ENCODE measurements at places on chromosomes 1 and 21.
A peak's percentile ranks its signal among the peaks of the same experiment; 100 is the strongest.

- no peak for DNase-seq
These were observed 48.8 kb downstream of the PPP1R12B start for GRCh38 chr1:202397256-202397655.

DNA sequence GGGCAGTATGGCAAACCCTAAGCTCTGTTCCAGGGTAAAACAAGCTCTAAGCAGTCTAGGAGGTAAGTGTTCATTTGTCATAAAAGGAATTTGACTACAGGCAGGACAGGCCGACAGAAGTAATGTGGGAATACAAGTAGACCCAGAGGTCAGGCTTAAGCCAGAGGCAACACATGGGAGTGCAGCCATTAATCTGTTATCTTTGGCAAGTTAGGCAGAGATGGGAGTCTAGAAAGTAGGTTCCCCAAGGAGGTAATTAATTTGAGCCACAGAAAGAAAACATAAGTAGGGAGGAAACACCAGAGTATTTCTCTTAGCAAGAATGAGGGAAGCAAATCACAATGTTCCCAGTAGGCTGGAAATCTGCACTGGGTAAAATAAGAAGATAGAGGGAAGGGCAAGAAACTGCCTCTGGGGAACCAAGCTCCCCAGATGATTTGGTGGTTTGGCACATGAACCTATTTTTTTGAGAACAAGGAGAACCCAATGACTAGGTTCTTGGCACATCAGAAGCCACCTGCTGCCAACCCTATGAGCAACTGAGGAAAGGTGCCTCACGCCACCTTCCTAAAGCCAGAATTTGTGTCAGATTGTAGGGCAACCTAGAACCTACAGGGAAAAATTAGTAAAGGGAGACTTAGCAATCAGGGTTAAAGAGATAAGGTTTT is 636.4 kb upstream of the PLXNA2 start:
- DNase-seq: no peak

DNA sequence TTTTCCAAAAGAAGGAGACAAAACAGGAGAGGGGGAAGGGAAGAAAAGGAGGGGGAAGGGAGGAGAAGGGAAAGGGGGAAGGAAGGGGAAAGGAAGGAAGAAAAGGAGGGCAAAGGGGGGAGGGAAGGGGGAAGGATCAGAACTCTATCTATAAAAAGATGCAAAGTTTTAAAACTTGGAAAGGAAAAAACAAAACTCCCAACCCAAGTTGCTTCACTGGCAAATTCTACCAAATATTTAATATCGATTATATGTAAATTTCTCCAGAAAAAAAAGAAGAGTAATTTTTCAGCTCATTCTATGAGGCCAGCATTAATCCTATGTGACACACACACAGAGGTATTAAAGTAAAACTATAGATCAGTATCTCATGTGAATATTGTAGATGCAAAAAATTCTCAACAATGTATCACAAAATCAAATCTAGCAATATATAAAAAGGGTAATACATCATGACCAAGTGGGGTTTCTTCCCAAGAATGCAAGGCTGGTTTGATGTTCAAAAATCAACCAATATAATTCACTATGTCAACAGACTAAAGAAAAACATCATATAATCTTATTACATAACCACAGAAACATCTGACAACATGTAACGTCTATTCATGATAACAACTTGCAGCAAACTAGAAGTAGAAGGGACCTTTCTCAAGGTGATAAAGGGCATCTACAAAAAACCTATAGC is 57.9 kb downstream of the MAN1A2 start:
- no peak for DNase-seq

DNA sequence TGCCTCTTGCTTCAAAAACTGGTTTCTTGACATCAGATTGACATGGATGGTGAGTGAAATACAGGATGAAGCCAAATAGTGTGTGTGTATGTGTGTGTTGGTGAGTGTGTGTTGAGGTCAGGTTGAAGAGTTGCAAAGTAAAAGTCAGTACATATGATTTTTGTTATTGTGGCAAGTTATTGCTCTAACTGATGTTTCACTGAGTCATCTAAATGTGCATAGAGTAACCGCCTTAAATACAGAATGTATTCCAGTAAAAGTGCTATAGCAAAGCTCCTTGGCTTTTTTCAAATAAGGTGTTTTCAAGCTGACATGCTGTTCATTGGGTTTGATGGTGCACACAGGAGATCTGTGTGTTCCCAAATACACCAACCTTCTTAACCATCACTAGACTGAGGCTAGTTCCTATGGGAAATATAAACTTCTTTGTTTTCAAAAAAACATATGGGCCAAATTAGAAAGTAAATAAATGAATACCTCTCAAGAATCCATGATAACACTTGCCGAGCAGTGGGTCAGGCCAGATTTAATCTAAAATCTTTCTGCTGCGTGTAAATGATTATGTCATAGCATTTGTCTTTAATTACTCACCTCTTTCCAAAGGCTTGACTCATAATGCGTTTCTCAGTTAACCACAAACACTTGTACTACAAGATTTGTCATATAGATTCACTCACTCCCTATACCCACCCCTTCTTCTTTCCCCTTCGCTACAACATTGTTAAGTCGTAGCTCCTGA is 151.1 kb downstream of the LYPLAL1 start:
- DNase-seq: no peak

DNA sequence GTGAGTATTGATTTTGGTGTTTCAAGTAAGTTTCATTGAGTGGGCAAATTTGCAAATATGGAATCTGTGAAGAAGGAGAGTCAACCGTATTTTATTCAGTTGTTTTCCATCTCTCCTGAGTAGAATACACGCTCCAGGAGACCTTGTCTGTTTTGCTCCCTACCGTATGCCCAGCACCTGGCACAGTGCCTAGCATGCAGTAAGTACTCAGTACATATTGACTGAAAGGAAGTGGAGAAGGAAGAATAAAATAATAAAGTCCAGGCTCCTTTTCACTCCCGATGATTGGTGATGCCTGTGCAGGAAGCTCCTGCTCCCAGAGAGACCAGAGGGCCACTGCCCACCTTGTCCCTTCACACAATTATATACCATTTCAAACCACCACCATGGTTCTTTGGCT is 59.4 kb upstream of the NEK2 start:
- DNase-seq: no peak

- no peak for DNase-seq
These were observed 13.9 kb downstream of the CELSR2 start for GRCh38 chr1:109263234-109263596.

DNA sequence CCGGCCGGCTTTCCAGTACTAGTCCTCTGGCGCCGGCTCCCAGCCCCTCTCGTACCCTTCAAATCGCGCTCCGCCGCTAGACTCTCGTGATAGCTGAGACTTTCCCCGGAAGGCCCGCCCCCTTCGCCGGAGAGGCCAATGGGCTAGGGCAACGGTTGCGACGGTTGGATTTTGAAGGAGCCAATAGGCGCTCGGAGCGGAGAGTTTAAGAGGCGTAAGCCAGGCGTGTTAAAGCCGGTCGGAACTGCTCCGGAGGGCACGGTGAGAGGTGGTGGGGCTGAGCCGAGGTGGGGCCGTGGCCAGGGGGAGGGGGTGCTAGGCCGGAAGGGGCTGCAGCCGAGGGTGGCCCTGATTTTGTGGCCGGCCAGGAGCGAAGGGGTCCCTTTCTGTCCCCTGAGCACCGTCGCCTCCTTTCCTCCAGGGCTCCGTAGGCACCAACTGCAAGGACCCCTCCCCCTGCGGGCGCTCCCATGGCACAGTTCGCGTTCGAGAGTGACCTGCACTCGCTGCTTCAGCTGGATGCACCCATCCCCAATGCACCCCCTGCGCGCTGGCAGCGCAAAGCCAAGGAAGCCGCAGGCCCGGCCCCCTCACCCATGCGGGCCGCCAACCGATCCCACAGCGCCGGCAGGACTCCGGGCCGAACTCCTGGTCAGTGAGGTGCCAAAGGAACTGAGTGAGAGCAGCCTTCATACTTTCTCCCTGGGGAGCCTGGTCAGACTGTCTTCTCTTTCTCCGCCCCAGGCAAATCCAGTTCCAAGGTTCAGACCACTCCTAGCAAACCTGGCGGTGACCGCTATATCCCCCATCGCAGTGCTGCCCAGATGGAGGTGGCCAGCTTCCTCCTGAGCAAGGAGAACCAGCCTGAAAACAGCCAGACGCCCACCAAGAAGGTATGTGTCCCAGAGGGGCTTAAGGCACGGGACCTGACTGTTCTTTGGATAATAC is at the start of gene CDC20:
Gene CDC20 (plus strand): TSS at position 236 of the 948 bp plus-strand sequence. CDS start 235 bp downstream, at position 471.
- DNase-seq: peak; percentile 97

GRCh38 chr21:42392731-42393442 is 3.0 kb downstream of the TMPRSS3 start:
- DNase-seq: no peak

- no peak for DNase-seq
These were observed 17.6 kb upstream of the DHCR24 start for GRCh38 chr1:54904476-54905048.

GRCh38 chr21:26801498-26801897 is 43.7 kb downstream of the ADAMTS1 start:
- no peak for DNase-seq

GRCh38 chr1:209815931-209816341 is 10.0 kb upstream of the IRF6 start:
- no peak for DNase-seq

DNA sequence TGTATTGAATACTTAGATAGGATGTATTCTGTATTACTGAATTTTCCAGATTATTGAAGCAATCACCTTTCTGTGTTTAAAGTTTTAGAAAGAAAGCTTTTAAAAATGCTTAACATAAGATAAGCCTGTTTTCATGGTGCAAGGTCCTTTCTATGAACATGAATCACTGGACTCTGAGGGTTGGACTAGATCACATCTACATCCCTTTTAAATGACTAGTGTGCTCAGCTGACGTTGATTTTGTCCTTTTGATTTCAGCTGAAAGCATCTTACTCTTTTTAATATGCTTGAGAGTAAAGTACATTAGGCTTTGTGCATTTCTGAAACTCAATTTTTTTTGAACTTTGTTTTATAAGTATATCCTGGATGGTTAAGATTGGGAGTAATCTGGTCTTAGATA is 16.2 kb downstream of the MIER1 start:
- no peak for DNase-seq

DNA sequence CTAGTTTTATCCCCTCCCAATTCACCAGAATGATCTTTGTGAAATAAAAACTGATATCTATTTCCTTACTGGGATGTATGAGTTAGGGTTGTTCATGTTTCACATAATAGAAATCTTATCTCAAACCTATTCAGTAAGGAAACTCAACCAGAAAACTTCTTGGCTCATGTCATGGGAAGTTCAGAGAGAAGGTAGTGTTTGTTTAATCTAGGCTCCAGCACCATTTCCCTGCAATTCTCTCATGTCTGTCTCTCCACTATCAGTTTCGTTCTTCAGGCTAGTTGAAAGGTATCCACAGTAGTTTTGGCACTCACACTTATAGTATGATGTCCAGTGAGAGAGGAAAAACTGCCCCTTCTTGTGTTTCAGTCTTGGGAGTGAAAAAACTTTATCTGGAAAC is 34.6 kb upstream of the UHMK1 start:
- no peak for DNase-seq

DNA sequence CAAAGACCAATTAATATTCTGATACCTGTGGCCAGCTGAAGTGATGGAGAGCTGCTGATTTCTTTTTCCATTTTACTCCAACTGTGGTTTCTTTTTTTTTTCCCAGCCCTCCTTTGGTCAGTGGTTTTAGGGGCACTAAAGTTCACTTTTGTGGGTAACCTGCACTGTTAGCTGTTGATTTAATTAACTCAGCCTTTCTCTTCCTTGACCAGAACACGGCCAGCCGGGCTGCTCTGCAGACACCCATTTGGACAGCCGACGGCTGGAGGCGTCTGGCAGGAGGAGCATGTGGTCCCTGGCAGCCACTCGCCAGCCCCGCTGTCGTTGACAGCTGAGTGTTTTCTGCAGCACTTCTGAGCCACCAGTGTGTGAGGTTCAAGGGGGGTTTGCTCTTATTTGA is 136.2 kb upstream of the RUNX3 start:
- no peak for DNase-seq

GRCh38 chr1:16342331-16343062 is 9.8 kb downstream of the FBXO42 start:
- no peak for DNase-seq

- DNase-seq: no peak
These were observed 587.7 kb upstream of the ADGRL4 start for GRCh38 chr1:79594121-79594698.

GRCh38 chr1:181538836-181539235 is 55.5 kb downstream of the CACNA1E start:
- no peak for DNase-seq

GRCh38 chr1:31183126-31183525 is 56.6 kb downstream of the NKAIN1 start:
- DNase-seq: no peak

DNA sequence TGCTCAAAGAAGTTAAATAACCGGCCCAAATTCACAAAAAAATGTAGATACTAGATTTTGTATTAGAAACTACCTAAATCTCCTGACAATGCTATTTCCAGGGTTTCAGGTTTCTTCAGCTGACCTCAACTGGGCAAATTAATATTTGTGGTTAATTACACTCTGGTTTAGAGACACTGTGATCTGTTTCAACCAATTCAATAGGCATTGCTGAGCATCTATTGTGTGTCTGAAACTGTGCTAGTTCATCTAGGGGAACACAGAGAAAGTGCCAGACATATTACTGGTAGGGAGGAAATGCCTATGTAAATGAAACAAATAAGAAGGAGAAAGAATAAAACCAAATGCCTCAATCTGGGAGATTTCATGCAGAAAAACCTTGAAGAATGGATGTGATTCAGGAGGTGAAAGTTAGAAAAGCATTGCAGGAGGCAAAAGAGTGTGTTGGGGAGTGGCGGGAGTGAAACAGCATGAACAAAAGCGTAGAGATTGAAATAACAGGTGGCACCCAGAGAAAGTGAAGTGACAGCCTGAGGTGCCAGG is 51.3 kb upstream of the IVNS1ABP start:
- no peak for DNase-seq

GRCh38 chr1:119805247-119805646 is 6.0 kb downstream of the REG4 start:
- no peak for DNase-seq

DNA sequence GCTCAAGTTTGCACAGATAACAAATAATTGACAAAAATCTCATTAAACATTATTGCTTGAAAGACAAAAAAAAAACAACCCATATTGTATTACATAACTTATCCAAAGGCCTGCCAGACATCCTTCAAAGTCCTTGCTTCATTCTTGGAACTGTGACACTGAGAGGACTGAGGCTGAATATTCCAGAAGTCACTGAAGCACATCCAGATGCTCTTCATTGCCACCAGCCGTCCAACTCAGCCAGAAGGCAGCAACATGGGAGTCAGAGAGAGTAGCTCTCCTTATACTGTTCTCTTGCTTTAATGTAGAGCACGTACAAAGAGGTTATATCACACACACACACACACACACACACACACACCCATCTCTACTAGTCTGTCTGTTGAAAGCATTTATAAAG is 755.0 kb downstream of the LTN1 start:
- DNase-seq: no peak

DNA sequence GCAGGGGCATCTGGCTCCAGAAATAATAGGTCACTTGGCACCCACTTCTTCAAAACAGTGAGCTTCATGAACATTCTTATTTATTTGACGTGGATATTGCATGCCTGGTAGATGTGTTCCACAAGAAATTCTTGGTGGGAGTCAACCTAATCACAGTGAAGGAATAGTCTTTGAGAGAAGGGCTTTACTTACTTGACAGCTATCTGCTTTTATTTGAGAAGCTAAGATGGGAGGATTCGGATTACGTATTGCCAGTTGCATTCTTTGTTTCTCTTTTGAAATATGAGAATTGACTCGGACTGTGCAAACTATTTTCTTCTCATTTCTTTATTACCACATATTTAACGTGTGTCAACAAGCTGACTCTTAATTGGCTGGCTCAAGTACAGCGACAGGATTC is 117.2 kb downstream of the FASLG start:
- no peak for DNase-seq

GRCh38 chr1:51168266-51168845 is 66.3 kb downstream of the C1orf185 start:
- no peak for DNase-seq

GRCh38 chr21:33644383-33645074 is 2.2 kb downstream of the ITSN1 start:
- DNase-seq: no peak

Measured in NCI-H1930 (cell line).